ENCODE measurements at places on chromosomes 3 and 15.

GRCh38 chr15:83472151-83472550 lies 25.0 kb downstream of the SH3GL3 start:
- no peak for DNase-seq

DNA sequence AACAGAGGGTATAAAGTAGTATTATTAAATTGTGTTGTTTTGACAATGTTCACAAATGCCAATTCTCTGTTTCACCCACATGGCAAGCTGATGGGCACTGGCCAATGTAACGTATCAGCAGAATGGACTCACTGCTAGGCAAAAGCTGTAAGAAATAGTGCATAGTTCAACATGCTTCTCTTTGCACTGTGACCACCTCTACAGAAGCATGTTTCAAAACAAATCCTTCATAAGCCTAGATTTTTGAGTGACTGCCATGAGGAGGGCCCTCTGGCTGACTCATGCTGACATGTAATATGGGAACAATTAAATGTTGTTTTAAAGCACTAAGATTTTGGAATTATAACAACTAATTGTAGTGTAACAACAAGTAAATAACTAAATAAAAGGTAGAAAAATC lies 3.2 kb downstream of the GBE1 start:
- no peak for DNase-seq

DNA sequence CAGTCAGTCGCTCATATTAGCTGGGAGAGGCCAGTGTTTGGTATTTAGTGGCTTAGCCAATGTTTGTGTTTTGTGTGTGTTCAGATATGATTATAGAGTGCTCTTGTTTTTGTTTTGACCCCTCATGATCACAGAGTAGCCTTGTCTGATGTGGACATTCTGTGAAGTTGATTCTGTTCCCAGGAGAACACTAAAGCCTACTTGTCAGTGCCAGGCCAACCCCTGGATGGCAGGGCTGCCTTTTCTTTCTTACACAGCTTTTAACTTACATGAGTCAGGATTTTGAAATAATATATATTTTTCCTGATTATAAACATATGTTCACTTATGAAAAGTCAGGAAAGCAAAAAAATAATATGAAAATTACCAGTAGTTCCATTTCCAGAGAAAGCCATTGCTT lies 11.9 kb downstream of the CFAP161 start:
- no peak for DNase-seq

DNA sequence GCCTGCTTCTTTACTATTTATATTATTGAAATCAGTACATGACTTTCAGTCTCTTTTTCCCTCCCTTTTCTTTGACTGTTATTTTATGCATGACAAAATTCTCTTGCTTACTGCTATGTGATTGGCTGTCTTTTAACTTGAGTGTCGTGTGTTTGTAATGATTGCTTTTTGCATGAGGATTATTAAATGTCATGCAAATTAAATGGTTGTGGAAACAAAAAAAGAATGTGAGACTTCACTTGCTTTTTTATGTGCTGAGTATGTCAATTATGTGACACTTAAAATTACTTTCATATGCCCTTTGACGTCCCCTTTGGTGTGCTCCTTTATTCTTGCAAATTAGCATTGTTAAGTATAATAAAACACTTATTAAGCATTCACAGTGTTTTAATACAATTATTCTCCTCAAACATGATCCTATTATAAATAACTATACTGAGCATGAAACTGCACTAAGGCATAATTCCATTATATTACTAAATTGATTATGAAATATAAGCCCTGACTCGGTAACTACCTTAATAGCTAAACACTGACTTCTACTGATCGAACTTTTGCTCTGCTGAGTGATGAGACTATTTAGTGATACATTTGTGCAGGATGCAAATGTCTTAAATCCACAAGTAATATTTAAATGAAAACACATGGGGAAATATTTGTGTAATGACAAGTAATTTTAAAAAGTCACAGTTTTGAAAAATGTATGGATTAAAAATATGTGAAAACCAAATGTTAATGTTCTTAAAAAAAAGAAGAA lies 401.7 kb downstream of the NLGN1 start:
- DNase-seq = no peak

DNA sequence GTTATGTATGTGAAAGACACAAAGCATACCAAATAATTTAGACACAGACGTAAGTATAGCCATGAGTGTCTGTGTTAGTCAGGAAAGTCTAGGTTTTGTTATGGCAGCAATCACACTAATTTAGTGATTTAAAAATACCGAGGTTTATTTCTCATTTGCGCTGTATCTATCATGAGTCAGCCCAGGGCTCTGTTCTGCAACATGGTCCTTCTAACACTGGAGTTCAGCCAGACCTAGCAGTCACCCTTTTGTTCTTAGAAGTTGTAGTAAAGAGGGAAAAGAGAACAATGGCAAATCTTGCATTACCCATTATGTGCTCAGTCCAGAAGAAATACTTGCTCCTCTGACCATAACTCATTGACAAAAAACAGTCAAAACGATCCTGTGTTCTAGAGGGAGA lies 311.5 kb downstream of the NLGN1 start:
- no peak for DNase-seq

GRCh38 chr3:178684881-178685590 lies 148.8 kb downstream of the KCNMB2 start:
- no peak for DNase-seq

- peak; percentile 19 for DNase-seq
Observed at GRCh38 chr15:48617619-48618018, 27.9 kb downstream of the FBN1 start.

- no peak for DNase-seq
Observed at GRCh38 chr3:30737743-30738499, 131.5 kb downstream of the TGFBR2 start.

GRCh38 chr3:140854961-140855360 lies 86.7 kb upstream of the SLC25A36 start:
- DNase-seq = no peak

GRCh38 chr15:52082197-52083036 lies 30.2 kb downstream of the BCL2L10 start:
- no peak for DNase-seq

- DNase-seq = no peak
Observed at GRCh38 chr3:13074006-13074375, 762 bp upstream of the IQSEC1 start.

GRCh38 chr15:74826921-74827320 lies 494 bp downstream of the CPLX3 start:
- no peak for DNase-seq

- no peak for DNase-seq
Observed at GRCh38 chr3:177341736-177342419, 144.6 kb upstream of the TBL1XR1 start.

- DNase-seq = no peak
Observed at GRCh38 chr3:134340362-134340981, 33.8 kb downstream of the AMOTL2 start.

- no peak for DNase-seq
Observed at GRCh38 chr3:193196746-193197145, 44.3 kb upstream of the PLAAT1 start.

DNA sequence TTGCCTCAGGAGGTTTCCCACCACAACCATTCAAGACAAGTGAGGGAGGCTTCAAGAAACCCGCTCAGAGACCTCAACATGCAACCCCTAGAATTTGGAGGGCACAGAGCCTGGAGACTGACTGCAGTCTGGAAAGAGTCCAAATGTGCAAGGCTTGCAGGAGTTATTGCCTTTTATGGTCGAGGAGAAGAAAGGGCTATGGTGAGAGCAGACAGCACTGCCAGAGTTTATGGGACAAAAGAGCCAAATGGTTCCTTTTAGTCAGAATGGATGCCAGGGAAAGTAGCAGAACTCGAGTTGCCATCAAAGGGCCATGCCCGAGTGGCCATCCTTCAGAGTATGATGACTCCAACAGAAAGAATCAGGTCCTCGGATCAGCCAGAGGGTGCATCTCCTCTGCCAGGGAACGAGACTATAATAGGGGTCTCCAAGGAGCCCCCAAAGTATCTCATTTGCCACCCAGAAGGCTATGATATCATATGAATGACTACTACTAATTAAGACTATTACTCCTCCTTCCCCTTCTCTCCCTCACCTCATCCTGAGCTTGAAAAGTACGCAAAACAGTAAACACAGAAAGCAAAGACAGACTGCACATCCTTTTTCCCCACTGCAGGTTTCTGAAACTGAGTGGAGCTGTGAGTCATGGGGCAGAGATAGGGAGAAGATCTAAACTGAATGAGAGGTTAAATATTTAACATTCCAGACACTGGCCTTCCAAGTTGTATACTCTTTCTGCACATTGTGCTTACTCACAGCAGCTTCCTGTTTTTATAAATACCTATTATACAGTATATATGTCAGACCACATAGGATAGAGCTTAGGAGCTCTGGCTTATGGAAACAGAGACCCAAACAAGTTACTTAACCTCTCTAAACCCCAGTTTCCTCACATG lies 33.9 kb upstream of the TMCO5A start:
- DNase-seq = no peak

GRCh38 chr15:96358001-96358801 lies 27.7 kb downstream of the NR2F2 start:
- DNase-seq = no peak
